Fibroblast of gingiva (primary cell): ENCODE measurements at places on chromosomes 3 and 15.

DNA sequence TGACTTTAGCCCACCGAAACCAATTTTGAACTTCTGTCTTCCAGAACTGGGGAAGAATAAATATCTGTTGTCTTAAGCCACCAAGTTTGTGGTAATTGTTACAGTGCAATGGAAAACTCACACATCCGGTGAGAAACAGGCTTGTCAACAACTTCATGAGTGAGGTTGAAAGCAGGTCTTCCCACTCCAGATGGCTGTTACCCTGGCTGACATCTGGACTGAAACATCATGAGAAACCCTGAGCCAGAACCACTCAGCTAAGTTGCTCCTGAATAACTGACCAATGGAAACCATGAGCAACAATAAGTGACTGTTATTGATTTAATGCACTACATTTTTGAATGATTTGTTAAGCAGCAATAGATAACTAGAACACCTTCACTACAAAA lies 10.3 kb downstream of the ACSBG1 start:
- no peak for DNase-seq

GRCh38 chr15:31338879-31339557 lies 12.4 kb downstream of the KLF13 start:
- peak; percentile 96 for DNase-seq

DNA sequence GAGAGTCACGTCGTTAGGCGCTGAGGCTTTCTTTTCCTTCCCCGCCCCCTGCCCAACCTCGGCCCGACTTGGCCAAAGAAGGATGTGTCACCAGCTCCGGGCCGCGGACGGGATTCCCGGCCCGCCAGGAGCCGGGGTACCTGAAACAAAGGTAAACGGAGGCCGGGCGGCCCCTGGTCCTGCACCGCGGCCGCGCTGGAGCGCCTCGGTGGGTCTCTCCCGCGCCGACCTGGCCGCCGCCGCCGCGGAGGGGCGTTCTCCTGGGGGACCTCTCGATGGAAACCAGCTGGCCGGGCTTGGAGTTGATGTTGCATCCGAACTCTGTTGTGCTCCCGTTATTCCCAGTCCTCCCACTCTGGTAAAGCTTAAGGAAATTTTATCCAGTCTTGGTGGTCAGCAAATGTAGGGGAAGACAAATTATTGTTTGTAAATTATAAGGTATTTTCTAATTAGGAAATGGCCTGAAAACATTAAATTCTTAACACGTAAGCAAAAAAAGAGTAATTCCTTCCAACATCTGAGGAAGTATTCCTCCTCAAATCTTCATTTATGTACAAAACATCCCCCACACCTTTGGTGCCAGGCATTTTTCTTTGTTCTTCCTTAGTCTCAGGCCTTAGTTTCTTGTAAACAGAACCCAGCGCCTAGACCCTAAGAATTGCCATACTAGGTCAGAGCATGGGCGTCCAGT lies 888 bp downstream of the PPP2R3A start:
- no peak for DNase-seq

GRCh38 chr3:127041933-127042332 lies 59.0 kb downstream of the PLXNA1 start:
- no peak for DNase-seq

DNA sequence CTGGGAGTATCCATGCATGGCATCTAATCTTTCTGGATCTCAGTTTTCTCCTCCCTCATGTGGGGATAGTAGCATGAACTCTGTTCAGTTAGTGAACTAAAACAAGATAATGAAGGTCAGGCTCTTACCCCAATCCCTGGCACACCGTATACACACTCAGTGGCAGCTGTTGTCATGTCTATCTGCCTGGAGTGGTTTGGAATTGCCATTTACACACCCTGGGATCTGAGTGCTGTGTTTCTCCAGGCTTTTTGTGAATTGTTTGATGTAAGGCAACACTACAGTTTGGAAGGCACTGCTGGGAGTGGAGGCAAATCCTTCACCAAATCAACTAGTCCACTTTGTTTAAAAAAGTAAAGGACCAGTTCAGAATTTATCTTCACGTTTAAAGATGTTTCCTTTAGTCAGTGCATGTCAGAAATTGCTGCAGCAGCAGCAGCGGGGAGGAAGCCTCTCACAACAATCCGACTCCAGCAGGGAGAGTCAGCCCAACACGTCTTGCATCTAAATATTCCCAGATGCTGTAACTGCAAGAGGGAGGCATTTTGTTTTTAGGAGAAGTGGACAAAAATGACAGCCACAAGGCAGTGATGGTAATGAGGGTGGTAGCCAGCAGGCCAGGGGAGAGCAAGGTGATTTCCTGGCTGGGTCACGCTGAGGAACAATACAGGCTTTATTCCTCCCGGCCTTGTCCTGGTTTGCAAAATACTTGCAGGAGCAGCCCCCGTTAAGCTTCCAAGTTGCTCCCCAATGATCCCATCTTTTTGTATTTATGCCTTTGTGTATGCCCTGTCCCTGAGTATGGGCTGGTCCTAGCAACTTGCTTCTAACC lies 128.5 kb upstream of the LRIG1 start:
- no peak for DNase-seq

- DNase-seq: no peak
These were observed 10.0 kb downstream of the RHOA start for GRCh38 chr3:49401766-49402165.
